ENCODE measurements at places on chromosomes 11 and 22.

GRCh38 chr11:13878077-13878476, 84.4 kb upstream of the SPON1 start:
- no peak for DNase-seq

DNA sequence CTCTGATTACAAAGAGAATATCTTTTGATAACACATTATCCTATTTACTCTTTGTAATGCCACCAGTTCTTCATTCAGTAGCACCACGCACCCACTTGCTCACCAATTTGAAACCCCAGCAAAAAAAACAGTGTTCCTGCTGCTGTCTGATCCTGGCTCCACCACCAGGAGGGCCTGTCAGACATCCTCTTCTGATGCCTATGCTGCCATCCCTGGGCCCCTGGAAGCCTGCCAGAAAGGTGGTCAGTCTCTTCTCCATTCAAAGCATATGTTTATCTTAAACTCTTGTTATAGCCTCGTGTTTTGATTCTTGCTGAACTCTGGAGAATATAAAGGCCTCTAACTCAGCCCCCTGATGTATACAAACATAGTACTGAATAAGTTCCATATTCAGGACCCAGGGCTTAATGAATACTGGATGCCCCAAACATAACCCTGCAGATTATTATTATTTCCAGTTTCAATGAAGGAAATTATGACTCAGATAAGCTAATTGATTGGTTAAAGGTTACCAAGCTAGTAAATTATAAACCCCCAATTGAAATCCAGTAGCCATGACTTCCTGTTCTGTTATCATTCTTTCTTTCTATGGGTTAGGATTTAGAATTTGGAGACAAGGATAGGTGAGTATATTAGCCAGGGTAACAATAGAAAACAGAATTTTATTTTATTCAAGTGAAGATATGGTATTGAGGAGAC, 116.7 kb downstream of the NTM start:
- no peak for DNase-seq

GRCh38 chr22:45772743-45773142, 101.1 kb downstream of the ATXN10 start:
- DNase-seq = no peak

- no peak for DNase-seq
Observed at GRCh38 chr11:29984544-29984943, 32.3 kb downstream of the KCNA4 start.

DNA sequence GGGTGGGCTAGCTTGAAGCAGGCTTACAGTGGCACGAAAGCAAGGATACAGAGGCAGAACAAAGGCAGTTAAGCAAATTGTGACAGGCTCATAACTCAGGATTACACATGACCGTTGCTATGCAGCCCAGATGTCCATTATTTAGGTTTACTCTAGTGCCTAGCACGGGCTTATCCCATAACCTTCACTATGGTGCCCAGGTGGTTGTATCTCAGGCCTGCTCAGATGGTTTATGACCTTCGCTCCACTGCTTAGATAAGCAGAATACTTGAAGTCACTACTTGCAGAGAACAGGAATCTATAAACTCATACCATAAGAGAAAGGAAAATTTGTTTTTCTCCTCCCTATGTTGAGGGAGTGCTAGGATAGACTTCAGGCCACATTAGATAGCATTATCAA, 9.0 kb downstream of the OR6M1 start:
- no peak for DNase-seq

GRCh38 chr11:20739107-20739506, 69.7 kb downstream of the NELL1 start:
- no peak for DNase-seq

DNA sequence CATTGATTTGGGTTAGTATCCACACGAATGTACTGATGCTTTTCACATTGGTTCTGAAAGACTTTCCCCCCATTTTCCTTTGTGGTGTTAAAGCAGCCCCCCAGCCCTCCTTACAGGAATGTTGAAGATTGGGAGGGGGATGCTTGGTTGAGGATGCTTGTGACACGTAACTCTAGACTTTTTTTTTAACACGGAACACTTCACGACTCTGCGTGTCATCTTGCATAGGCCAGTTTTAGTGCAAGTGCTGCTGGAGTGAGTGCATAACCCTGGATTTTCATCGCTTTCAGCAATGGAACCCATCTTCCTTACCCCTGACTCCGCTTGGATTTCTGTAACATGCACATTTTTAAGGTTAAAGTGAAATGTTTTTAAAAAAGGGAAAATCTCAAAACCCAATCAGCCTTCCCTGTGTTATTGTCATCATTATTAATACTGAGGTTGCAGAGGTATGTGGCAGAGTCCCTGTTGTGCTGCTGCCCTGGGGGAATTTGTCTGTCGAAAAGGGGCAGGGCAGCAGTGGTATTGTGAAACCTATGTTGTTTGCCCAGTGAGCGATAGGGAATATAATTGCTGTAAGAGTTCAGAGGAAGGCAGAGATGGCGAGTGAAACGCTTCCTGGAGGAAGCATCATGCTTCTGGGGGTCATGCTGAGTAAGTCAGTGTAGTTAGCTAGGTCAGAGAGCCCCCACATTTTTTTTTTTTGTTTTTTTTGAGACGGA, 12.1 kb downstream of the CECR2 start:
- DNase-seq = no peak

DNA sequence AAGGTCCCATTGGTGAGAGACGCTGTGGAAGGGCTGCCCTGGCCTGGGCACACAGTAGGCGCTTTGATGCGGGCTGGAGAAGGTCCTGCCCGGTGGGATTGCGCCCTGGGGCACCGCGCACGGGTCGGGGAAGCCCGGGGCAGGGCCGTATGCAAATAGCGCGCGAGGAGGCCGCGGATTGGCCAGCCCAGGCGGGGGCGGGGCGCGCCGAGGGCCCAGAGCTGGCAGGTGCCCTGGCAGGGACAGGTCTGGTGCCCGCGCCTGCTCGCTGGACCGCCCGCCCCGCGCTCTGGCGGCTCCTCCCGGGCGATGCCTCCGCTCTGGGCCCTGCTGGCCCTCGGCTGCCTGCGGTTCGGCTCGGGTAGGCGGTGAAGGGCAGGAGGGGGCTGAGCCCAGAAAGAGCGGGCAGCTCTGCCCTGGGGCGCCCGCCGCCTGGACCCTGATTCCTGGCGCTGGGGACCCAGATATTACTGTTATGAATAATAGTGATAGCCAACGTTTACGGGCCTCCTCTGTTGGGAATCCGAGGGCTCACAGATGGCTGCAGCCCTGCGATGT, at the start of gene UPK3A:
TSS of gene UPK3A (plus strand) at position 245 of the 558 bp plus-strand sequence. CDS start at position 310, 65 bp downstream.
- DNase-seq = peak; percentile 77

DNA sequence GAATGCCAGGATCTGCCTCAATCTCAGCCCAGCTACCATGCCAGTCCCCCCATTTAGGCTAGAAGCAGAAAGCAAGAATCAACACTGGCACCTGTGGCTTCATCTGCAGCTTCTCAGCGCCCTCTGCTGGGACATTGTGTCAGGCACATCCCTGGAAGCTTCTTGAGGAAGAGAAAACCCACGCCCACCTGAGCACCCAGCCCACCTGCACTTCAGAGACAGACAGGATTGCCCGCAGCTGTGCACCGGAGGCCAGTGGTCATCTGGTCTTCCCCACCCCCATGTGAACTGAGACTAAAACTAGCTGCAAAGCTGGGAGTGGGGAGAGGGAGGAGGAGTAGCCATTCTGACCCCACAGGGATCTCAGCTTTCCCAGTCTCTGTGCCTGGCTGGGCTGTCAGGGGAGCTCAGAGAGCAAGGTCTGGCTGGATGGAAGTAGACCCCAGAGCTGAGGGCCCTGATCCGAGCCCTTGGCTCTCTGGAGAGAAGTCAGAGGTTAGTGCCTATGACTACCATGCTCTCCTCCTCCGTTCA, 66.8 kb downstream of the FEZ1 start:
- peak; percentile 74 for DNase-seq

- peak; percentile 25 for DNase-seq
Observed at GRCh38 chr22:29706486-29706885, 13.3 kb upstream of the CABP7 start.

Measured in SK-N-SH (cell line).